ENCODE measurements at places on chromosomes 1 and 21.

DNA sequence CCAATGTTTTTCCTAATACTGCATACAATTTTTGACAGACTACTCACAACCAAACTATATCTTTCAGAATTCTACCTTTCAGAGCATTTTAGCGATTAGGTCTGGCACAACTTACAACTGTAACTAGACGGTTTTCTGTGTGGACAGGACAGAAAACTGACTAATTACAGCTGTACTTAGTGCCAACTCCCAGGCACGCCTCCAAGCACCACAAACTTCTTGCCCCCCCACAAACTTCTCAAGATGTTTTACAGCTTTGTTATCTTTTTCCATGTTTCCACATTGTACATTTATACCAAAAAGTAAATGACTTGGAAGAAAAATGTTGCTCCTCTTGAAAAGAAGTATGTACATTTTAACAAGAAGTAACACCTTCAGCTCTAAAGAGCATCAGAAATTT lies 13.8 kb downstream of the LYST start:
- DNase-seq: no peak

GRCh38 chr1:29706936-29707335 lies 470.6 kb downstream of the PTPRU start:
- DNase-seq: no peak

- no peak for DNase-seq
Observed at GRCh38 chr1:212518188-212519054, 85.7 kb downstream of the NENF start.

DNA sequence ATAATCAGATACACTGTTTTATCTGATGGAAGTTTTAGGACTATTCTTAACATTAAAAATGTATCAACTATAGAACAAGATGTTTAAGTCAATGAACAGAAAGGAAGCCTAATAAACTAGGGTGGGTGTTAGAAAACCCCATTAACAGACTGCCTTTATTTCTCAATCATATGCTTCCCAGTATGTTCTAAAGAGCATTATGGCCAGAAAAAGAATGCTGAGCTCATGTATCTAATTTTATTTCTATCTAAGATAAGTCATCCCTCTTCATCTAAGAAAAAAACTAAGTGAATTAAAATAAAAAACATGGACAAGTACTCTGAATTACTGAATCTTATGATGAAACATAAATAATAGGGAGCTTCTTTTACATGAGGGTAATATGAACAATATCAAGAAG lies 86.5 kb upstream of the TTC39A start:
- no peak for DNase-seq

DNA sequence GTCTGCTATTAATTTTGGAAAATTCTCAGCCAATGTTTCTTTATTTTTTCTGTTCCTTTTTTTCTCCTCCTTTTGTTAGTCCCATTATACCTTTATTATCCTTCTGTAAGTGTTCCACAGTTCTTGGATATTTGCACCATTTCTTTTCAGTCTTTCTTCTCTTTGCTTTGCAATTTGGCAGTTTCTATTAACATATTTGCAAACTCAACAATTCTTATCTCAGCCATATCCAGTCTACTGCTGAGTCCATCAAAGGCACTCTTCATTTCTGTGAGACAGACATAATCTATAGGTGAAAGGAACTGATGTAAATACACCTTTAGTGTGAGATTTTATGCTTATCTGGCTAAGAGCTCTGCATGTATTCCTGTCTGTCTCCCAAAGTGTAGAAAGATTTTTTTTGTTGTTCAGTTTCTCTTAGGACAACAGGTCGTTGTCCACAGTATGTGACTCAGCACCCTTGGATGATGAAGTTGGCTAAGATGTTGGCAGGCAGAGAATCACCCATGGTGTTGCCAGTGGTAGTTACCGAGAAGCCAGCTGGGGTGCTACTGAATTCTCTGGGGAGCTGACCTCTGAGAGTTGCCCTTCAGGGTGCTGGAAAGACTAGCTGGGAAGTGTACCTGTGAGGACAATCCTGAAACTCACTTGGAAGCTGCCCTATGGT lies 38.4 kb downstream of the LEPR start:
- no peak for DNase-seq

GRCh38 chr1:41484402-41485241 lies at the start of gene EDN2:
Gene EDN2, minus strand, starts transcription at chr1:41484683. Its CDS starts 82 bp downstream, at chr1:41484601.
- no peak for DNase-seq

GRCh38 chr1:7760245-7760644 lies 10.9 kb upstream of the VAMP3 start:
- DNase-seq: no peak

DNA sequence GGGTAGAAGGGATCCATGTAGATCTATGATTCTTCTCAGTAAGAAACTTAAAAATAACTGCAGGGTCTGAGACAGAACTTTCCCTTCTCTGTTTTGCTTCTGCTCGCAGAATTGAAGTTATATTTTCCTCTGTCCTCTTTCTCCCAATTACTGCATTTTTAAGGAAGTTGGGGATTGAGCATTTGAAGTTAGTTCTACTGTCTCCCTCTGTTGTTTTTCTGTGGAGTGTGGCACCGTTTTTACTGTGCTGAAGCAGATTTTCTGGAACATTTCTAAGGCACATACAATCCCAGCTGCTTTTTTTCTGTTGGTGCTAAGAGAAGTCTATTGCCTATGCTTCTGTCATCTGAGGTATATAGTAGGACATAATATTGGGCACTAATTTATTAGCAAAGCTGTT lies 43.3 kb downstream of the RASAL2 start:
- DNase-seq: no peak

DNA sequence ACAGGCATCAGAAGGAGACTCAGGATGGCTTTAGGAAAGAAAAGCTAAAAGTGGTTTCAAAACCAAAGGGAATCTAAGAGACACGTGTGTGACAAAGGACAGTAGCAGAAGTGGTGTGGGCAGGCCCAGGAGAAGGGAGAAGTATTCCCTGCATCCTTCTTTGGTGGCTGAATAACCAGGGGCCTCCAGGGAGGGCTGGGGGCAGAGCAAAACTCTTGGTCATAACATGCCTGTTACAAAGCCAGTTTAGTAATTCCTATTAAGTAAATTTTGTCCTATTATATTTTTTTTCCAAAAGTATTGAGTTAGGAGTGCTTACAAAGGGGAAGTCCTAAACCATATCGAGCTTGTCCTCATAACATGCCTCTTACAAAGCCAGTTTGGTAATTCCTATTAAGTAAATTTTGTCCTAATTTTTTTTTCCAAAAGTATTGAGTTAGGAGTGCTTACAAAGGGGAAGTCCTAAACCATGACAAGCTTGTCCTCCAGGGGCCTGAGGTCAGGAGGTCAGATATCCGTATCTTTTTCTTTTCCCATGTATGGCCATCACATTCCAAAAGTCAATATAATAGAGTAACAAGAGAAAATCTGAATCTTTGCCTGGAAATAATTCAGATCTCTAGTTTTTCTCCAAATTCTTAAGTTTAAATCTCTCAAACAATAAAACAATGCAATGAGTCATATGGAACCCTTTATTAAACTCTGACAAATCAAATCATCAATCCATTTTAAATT lies 509.2 kb downstream of the LTN1 start:
- DNase-seq: no peak

DNA sequence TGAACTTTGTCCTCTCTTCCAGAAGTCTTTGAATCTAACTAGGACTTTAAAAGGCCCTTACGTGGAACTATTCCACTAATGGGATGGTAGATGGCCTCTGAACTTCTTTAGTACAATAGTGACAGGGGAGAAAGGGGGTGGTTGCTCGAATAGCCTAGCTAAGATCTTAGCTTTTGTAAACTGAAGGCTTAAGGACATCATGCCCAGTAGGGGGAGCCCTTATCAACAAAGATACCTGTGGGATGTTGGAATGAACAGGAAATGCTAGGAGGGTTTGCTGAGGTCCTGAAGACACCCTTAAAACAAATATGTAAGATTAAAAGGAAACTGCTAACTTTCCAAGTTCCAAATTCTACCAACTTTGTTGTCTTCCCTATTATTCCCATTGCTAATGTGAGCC lies 33.2 kb downstream of the NHLH2 start:
- DNase-seq: no peak

DNA sequence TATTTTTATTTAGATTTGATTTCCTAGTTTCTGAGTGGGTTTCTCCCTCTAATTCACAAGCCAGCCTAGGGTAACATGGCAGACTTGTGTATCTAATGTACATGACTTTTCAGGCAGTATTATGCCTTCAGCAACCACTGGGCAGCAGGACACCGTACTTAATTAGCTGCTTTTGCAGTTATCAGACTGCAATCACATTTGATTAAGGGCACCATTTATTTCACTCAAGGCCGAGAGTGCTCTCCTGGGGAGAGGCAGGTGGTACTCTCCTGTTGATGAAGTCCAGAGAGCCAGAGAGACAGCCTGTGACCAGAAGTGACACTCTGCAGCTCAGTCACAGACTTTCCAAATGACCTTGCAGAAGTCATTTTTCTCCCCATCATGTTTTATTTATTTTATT lies 18.7 kb downstream of the CYYR1 start:
- no peak for DNase-seq

DNA sequence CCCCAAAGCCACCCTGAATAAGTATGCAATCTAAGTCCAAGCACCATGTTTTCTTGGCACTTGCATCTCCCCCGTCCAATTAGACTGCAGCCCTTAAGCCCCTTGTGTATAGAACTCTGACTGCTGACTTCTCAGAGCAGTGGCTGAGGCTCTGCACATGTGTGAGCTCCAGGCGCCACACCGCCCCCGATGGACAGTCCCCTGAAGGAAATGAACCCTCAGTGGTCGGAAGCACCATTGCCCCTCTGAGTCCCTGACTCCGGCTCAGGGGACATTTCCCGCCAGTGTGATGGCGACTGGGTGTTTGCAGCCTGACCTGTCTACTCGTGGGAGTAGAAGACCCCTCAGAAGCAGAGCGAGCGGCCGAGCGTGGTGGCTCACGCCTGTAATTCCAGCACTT lies 37.2 kb upstream of the SCCPDH start:
- DNase-seq: no peak

DNA sequence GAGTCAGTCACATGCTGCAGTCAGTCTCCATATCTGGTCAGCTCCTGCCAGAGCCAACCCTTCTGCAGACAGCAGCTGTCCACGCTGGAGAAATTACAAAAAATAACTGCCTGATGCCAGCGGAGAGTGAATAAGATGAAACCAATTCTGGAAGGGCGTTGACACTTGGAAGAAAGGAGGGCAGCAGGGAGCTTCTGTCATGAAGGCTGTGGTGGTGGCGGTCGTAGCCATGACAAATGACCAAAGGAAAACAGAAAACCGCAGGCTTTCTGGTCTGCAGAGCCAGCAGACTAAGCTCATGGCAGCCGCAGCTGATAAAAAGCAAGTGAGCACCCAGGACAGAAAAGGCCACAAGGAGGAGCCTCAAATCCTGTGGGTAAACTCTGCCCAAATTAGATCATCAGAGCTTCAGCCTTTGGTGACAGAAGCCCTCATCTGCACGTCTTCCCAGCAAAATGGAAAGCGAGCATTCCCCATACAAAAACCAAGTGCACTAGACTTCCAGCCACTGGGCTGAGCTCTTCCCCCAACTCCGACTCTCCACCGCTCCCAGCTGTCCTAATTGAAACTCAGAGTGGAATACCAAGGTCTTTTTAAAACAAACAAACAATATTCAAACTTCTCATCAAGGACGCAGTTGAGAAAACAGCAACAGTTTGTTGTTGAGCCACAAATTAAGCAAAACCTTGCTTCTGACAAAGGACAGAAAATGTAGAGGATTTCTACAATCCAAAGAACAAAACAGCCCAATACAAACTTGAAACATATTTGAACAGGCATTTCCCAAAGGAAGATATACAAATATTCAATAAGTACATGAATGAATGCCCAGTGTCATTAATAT lies 28.7 kb downstream of the RSPH1 start:
- DNase-seq: no peak

DNA sequence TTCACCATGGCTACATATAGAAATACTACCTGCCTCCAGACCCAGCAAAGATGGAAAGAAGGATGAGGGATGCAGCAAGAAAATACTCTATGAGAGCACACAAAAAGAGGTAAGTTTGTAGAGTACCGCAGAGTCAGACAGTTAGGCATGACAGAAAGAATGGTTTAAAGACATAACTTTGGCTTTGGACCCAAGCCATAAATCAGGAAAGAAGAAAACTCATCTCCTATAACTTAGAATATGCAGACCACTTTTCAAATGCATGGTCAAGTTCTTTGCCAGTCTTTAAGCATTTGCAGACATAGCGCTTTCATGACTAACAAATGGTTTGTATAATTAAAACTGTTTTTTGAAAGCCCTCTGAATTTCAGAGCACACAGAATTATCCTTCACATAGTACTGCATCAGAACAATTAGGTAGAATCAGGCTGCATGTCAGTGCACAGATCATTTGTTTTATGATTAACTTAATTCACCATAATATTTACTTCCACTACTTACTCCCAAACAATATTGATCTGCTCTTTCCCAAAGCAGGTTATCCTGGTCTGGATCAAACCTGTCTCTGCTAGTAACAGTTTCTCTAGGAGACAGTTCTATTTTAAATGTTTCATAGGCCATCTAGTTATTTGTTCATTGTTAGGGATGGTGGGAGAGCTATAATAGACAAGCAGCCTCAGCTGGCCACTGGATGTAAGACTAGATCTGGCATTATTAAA lies 280.7 kb upstream of the NR5A2 start:
- DNase-seq: no peak

- DNase-seq: no peak
Observed at GRCh38 chr1:94117259-94117851, 3.6 kb downstream of the ABCA4 start.

GRCh38 chr1:67635055-67635809 lies 49.8 kb upstream of the GADD45A start:
- DNase-seq: no peak

DNA sequence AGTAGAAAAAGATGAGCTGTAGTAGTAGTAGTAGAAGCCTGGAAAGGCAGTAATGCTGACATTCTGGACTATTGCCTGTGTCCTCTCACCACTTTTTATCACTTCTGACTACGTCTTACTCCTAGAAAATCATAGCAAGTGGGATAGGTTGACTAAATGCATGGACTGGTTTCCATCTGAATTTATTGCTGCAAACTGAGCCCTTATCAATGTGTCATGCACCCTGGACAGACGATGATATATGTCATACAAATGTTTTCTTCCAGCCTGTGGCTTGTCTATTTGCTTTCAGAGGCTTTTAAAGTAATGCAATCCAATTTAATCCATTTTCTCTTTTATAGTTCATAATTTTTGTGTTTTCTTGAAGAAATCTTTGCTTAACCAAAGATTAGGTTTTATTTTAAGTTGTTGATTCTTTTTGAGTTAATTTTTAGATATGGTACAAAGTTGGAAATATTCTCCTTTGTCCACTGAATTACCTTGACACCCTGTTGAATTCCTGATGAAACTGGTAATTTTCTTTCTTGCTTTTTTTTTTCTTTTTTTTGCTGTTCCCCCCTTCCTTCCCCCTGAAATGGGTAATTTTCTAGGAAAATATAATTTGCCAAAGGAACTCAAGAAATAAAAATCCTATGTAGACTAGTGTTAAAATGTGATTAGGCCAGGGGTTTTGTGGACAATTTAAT lies 47.1 kb downstream of the PHACTR4 start:
- no peak for DNase-seq

- DNase-seq: no peak
Observed at GRCh38 chr1:207191776-207192175, 87.7 kb downstream of the C4BPA start.

GRCh38 chr1:82465024-82465423 lies 664.3 kb downstream of the ADGRL2 start:
- DNase-seq: no peak

- no peak for DNase-seq
Observed at GRCh38 chr1:182649041-182649440, 35.3 kb downstream of the RGS8 start.

- no peak for DNase-seq
Observed at GRCh38 chr1:54391450-54392209, 14.6 kb downstream of the SSBP3 start.

Measured in effector memory CD4-positive, alpha-beta T cell (primary cell).